ENCODE measurements at places on chromosomes 3 and 15. TPM values are rescaled to one million over a fixed set of nuclear protein-coding genes. Genes with fewer than 3 reads are reported as not detected.

GRCh38 chr3:11322931-11323330, 50.7 kb downstream of the ATG7 start:
- no peak for DNase-seq

GRCh38 chr3:190741788-190742187, 120.7 kb downstream of the GMNC start:
- DNase-seq = no peak

GRCh38 chr15:80636675-80637074, 58.4 kb upstream of the ABHD17C start:
- DNase-seq = no peak

DNA sequence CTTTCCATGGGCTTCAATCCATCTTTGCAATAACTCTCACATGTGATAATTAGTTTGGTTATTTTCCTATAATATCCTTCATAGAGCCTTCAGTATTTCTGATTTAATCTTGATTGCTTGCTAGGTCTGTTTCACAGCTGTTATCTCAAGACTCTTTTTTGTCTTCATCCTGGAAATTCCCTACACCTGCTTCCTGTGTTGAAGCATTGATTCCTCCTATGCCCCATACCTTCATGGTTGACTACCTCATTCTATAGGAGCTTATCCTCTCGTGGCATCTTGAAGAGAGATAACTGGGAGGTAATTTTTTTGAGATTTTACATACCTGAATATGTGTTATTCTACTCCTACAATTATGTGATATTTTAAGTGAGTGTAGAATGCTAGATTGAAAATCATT, 26.7 kb downstream of the PIK3CA start:
- no peak for DNase-seq

Gene MORC1
- total RNA-seq = not detected

Gene SYNPR
- total RNA-seq = not detected

GRCh38 chr3:177838766-177839350, 641.6 kb upstream of the TBL1XR1 start:
- no peak for DNase-seq

Gene CD96
- 0.20 TPM for total RNA-seq

GRCh38 chr15:25689592-25689991, 173.5 kb downstream of the ATP10A start:
- DNase-seq = no peak

Gene CPNE9
- not detected for total RNA-seq

DNA sequence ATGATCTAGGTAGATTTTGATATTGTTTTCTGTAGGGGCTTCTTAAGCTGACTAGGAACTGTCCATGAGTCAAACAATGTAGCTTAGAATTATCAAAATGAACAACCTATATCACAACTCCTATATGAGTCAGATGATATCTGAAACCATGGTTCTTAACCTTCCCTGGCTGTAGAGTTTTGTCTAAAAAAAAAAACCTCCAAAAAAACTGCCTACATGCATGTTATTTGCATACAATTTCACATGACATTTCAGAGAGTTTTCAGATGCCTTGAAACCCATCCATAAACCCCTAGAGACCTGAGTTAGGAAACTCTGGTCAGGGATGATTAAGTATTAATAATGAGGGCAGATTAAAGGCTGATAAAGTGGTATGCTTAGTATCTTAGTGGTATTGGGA, 157.0 kb downstream of the CHST2 start:
- no peak for DNase-seq

GRCh38 chr3:58556761-58557221, 19.8 kb upstream of the ACOX2 start:
- DNase-seq = no peak

DNA sequence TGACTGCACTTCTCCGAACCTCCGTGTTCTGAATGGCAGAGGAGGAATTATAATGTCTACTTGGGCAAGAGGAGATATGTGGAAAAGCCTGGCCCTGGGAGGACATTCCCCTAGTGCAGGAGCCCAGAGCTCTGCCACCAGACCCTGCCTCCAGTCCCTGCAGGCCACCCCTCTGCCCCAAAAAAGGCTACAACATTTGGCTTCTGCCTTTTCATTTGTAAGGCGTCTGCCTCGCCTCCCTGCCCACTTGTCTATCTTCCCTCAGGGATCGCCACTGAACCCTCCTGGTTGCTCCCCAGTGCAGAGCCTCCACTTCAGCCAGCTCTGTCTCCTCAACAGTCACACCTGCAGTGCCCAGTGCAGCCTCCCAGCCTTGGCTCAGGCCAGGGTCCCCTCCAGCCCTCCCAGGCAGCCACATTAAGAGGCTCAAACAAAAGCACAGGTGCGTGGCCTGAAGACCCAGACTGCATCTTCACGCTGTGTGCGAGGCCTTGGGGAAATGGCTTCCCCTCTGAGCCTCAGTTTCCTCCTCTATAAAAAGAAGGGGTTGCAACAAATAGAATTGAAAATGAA, 125.9 kb upstream of the SMAD3 start:
- DNase-seq = no peak

- DNase-seq = no peak
These were observed 95.4 kb downstream of the ZNF621 start for GRCh38 chr3:40620151-40620550.

GRCh38 chr3:126424039-126424717, 29.5 kb downstream of the CFAP100 start:
- DNase-seq = no peak

DNA sequence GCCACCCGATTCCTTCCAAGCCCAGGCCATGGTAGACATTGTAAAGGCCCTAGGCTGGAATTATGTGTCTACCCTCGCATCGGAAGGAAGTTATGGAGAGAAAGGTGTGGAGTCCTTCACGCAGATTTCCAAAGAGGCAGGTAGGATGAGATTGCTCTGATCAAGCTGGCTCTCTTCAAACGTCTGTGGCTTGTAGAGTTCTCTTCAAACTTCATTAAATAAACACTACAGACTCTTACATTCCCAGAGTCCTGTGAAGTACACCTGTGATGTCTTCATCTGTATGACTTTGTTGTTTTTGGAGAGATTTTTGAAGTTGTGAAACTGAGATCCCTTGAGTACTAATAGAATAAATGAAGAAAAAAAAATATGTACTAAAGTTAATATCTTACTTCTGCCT, 285.6 kb downstream of the GRM7 start:
- no peak for DNase-seq

- no peak for DNase-seq
These were observed 250.5 kb upstream of the TLE3 start for GRCh38 chr15:70348226-70348543.

DNA sequence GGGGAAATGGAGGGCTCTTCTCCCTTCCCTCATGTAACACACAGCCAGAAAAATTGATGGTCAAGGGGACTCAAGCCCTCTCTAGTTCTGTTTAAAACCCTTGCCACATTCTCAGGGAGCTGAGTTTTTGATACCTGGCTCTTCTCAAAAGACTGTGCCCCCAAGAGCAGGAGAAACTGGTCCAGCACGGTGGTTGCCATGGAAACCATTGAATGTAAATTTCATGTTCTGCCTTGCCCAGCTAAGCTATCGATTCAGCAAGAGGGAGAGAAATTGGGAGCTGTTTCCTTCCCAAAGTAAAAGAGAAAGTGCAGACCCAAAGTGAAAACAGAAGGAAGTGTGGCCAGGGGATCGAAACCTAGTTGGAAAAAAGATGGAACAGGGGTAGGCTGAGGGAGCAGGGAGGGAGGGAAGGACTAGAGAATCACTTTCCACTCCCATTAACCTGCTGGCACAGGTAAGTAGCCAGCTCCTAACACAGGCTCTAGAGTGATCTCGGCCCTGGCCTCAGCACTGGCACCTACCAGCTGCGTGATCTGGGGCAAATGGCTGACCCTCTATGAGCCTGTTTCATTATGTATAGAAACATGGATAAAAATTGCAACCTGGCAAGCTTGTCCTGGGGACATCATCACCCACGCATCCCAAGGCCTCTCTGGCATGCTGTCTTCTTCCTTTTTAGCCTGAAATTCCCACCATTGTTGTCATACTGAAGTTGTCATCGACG, 140.9 kb downstream of the TPRA1 start:
- DNase-seq = no peak

Gene VWA5B2
- 0.76 TPM for total RNA-seq

DNA sequence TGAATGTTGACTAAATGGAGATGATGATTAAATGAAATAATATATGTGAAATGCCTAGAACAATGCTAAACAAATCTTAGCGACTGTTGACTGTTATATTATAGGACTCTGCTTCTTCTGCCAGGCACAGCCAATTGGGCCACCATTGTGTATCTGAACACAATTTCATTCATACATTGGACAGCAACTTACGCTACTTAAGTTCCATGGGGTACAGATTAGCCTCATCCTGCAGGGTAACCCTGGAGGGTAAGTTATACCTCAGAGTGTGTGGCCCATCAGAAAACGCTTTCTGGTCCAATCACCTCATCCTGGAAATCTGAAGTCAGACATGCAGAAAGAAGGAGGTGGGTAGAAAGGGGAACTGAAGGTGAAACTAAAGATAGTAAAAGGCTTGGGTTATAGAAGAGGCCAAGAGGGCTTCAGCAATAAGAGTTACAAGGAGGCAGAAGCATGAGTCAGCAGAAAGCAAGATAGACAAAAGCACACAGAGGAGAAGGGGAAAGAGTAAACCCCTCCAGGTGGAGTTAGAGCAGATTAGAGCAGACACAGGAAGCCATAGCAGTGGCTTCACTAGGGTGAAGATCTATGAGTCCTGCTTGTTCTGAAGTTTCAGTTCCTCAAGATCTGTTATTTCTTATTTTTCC, 119.3 kb upstream of the SLC24A5 start:
- DNase-seq = no peak

DNA sequence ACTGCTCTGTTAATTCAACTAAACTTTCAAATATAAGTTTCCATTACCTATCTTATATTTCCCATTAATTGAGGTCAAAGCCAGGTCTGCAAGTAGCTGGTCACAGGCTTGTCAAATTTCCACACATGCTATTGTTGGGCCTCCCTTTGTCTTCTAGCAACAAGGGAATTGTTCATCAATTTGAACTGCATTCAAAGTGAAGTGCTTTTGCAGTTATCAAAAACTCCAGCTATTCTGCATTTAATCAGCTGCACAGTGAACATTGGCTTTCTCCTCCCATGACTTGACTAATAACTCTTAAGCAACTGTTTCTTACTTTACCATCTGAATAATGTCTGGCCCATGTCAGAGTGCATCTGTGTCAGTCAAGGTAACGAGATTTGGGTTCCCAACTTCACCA, 198.4 kb downstream of the KCNH8 start:
- no peak for DNase-seq

DNA sequence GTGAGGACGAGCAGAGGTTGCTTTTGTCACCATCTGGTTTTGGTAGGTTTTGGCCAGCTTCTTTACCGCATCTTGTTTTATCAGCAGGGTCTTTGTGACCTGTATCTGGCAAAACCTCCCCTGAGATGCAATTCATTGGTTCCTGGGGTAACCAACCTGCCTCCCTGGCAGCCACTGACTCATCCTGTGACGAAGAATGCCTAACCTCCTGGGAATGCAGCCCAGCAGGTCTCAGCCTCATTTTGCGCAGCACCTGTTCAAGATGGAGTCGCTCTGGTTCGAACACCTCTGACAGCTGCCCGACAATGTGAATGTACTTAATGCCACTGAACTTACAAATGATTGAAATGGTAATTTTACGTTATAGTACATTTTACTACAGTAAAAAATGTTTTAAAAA, 6.8 kb upstream of the ADAMTS17 start:
- peak; percentile 36 for DNase-seq

- peak; percentile 64 for DNase-seq
These were observed 668 bp downstream of the THRB start for GRCh38 chr3:24493746-24494617.

- DNase-seq = peak; percentile 84
These were observed 29.2 kb upstream of the CYP11A1 start for GRCh38 chr15:74396445-74397238.

Gene EPHB3
- 15.7 TPM for total RNA-seq

DNA sequence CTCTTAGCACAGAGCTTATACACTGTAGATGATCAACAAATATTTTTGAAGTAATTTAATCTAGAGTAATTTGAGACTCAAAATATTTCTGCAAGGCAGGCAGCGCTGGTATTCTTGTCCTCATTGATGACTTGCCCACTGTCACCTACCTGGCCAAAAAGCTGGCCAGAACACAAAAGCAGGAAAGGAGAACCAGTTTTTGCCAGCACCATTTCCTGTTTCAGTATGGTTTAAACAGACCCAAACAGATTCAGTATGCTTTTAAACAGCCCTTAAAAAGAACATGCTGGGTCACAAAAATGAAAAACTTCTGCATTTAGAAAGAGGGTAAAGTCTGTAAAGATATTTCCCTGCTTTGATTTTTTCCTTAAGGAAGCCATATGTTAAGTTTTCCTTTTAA, 42.3 kb upstream of the ZNF280D start:
- DNase-seq = no peak

GRCh38 chr15:58501006-58501405, 69.2 kb downstream of the LIPC start:
- DNase-seq = no peak

Gene KLHL24
- 59.1 TPM for total RNA-seq

Gene SGO1
- 18.3 TPM for total RNA-seq

- DNase-seq = no peak
These were observed 232.0 kb downstream of the FOXP1 start for GRCh38 chr3:71351403-71352149.
